ENCODE measurements at places on chromosomes 5 and 9. TPM values are rescaled to one million over a fixed set of nuclear protein-coding genes. Genes with fewer than 3 reads are reported as not detected.

SERF1B gene
- 23.1 TPM for total RNA-seq

FAXDC2 gene
- total RNA-seq, result 14.9 TPM

EIF4EBP3 gene
- 1.5 TPM for total RNA-seq

ERAP2 gene
- total RNA-seq, result 6.8 TPM

Data from smooth muscle cell of trachea (primary cell).